ENCODE measurements at places on chromosomes 2 and 18.

DNA sequence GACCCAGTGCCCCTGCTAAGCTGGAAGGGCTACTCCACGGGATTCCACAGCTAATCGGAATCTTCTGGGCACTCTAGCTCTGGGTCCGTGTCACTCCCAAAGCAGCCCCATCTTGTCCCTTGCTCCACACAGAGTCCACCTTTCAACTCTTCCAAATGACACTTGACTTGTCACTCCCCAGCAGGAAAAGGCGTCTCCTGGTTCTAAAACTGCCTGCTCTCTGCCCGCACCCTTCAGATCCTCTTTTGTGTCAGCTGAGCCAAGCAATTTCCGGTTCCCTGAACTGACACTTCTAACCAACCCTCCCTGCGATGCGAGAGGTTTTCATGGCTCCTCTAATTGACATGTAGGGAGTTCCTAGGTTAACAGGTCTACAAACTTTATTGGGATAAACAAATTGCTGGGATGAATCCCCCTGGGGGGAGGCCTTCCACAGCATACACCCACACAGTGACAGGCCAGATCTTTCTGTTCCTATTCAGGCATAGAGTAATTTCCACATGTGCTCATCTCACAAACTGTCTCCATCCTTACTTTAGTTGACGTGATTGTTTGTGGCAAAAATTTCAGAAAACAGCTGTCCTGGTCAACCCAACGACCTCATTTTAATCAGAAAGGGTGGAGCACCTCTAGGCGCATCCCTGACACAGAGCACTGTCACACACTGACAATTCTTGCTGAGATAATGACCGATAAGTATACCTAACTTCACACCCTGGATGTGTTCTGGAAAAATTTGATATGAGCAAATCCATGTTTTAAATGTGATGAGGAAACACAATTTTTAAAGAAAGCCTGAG, 104.9 kb downstream of the RBMS1 start:
- peak; percentile 80 for DNase-seq

- DNase-seq = no peak
Measured at GRCh38 chr18:55582325-55582724, 5.7 kb downstream of the TCF4 start.

GRCh38 chr18:49133112-49133511, 182.3 kb upstream of the SMAD7 start:
- DNase-seq = no peak

GRCh38 chr2:130338793-130339345, 3.8 kb upstream of the IMP4 start:
- no peak for DNase-seq

DNA sequence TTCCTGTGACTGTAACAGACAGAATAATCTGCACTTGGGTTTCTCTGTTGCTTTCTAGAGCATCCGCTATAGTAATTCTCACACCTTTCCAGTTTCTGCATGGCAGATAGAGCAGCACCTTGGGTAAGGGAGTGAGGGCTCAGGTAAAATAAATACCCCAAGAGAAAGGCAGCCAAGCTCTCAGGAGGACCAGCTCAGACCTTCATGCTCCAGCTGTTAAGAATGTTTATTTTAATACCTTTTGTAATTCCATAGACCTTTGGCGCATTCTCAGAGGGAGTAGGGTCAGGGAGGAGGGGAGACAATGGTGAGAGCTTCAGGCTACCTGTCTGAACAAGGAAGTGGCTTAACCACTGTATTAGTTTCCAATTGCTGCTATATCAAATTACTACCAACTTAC, 16.2 kb upstream of the TMEM178A start:
- no peak for DNase-seq

Data from spleen (tissue), 13 donors.